ENCODE measurements at places on chromosomes 7 and 10.
A peak's percentile ranks its signal among the peaks of the same experiment; 100 is the strongest.

DNA sequence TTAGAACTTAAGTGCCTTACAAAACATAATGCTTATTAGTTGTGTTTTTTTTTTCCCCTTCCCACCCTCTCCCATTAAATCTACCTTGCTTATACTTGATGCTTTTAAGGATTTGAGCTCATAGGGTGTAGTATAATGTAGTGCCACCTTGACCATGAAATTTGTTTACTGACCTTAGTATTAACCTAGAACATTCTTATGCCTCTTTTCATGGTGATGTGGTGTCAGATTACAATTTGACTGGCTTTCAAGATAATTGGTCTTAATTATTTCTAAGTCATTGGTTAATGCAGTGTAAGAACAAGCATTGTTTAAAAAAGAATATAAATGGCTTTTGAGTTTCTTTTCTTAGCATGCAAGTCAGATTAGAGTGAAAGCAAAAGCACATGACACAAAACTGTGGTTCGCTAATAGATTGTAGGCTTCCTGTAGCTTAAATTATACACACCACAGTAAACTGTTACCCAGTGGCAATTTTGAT is 61.8 kb downstream of the ADD3 start:
- DNase-seq, result peak; percentile 56

- no peak for DNase-seq
Measured at GRCh38 chr10:126944191-126944590, 39.0 kb downstream of the DOCK1 start.

- DNase-seq, result no peak
Measured at GRCh38 chr10:112531421-112531820, 84.4 kb downstream of the VTI1A start.

- no peak for DNase-seq
Measured at GRCh38 chr7:159048656-159049055, 96.0 kb downstream of the VIPR2 start.

GRCh38 chr7:21828841-21829240 is 116.9 kb downstream of the CDCA7L start:
- no peak for DNase-seq

DNA sequence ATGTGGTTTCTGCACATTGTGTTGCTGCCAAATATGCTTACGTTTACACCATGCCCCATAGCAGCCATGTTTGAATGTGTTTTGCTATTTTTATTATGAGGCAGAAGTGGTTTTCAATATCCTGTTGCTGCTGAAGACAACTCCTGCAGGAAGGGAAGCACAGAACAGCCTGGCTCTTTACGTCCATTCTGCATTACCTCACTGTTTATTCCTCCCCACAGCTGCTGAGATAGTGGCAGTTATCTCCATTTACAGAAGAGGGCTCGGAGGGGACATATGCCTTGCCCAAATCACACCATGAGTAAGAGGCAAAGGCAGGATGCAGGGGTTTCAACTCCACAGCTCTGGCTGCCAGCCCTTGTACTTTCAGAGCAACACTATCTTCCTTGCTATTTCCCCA is 35.3 kb downstream of the PLPP4 start:
- no peak for DNase-seq

GRCh38 chr10:86103391-86104101 is 263.0 kb downstream of the GRID1 start:
- DNase-seq, result no peak

DNA sequence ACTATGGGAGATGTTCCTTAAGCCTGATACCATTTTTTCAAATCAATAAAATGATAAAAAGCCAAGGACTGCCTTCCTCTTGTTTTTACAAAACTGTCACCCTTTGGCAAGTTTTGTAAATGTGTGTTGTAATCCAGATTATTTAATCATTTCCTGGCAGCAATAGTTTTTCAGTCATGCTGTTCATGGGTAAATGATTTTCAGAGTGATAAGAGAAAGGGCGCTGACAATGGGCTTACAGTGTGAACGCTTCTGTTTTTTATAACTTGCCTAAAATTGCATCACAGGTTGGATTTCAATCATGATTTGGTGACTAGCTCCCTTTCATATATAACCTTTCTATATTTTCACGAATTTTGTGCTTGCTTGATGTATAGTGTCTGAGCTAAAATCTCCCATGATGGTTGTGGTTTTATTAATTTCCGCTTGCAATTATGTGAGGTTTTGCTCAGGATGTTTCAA is 19.0 kb upstream of the DMBT1 start:
- peak; percentile 34 for DNase-seq

DNA sequence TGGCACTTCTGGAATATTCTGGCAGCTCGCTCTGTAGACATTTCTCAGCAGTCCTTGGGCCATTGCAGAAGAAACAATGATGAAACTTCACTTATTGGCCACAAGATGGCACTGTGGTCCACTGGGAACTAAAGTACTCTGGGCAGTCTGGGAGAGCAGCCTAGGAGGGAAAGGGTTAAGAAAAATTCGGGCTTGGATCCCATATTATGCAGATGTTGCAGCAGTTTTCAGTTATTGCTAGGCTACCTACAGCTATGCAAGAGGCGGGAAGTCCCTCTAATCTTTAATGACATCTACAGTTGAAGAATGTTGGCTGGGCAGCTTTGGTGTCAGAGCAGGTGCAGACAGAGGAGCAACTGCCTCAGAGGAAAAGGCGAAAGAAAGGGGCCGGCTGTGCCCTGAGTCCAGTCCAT is 201.7 kb upstream of the PRSS58 start:
- peak; percentile 59 for DNase-seq

DNA sequence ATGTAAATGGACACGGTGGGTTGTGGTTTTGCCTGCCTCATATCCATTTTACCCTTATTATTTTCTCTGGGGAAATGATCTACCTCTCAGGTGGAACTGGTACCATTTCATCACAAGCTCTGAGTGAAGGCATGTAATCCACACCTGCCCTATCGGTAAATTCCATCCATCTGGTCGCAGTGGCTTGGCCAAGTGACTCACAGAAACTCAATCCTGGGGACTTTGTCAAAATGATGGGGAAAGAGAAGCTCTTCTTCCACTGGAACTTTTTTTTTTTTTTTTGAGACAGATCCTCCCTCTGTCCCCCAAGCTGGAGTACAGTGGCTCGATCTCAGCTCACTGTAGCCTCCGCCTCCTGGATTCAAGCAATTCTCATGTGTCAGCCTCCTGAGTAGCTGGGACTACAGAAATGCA is 48.2 kb upstream of the ANKRD1 start:
- no peak for DNase-seq

GRCh38 chr7:45909561-45909960 is 11.5 kb downstream of the IGFBP3 start:
- DNase-seq, result no peak

- no peak for DNase-seq
Measured at GRCh38 chr10:91335147-91335546, 75.0 kb upstream of the HECTD2 start.

- DNase-seq, result no peak
Measured at GRCh38 chr7:38561166-38561565, 70.0 kb downstream of the AMPH start.

DNA sequence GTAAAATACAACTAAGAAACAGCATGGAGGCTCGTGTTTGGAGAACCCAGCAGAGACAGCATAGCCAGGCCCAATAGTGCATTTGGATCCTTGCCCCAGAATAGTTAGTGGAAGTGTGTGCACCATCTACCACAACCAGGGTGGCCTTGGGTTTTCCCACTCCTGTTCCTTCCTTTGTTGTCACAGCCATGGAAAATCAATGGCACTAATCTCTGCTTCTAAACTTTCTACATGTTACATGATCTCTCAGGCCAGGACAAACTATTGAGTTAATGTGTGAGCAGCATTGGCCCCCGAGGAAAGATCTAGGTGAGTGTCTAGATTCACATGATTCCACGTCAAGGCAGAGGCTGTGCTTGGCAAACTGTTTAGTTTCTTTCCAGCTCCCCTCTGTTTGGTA is 2.0 kb downstream of the CYP3A7 start:
- no peak for DNase-seq

DNA sequence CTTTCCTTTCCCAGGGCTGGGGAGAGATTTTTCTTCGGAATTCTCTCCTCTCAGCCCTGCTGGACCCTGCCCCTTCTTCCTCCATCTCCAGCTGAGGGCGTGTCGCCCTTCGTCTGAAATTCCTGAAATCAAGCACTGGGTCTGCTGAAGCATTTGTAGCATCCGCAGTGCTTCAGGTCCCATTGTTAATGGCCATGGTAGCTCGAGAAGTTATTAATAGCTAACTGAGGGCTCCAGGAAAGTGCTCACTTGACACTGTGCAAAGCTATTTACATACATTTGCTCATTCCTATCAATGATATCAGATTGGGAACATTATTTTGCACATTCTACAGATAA is 515 bp downstream of the FAM149B1 start:
- no peak for DNase-seq
